ENCODE measurements at places on chromosomes 2 and 18.

- DNase-seq, result no peak
- H3K27me3 ChIP-seq, result peaks cover 10% of the 10 kb centered on the region
- H3K4me3 ChIP-seq, result no peak overlapping the region
- no peaks in the 10 kb centered on the region for H3K36me3 ChIP-seq
These were observed 263.7 kb downstream of the ETAA1 start for GRCh38 chr2:67660871-67661270.

DNA sequence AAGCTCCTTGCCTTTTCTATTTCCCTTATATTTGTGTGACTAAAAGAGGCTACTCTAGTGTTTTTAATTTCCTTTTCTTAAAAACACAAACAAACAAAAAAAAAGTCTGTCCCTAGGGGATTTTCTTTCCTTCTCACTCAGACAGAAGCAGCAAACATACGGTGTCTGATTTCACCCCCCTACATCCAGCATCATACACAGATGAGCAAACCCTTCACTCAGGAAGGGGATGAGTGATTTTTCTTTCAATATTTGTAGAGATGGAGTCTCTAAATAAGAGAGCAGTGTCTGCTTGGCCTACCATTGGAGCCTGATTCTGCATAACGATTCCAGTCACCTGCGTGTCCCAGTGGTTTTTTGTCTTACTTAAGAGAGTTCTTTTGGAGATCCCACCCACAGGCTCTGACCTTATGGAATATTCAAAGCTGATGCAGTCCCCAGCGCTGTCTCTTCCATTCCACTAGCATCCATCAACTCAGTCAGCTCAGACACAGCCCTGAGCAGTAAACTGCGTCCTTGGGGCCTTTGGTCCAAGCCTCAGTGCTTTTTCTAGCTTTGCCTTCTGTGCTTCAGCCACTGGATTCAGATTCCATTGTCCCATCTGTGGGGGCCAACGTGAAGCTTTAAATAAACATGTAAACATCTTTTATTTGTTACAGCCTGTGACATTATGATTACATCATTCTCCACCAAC is 52.6 kb upstream of the TPO start:
- peaks cover 1% of the 10 kb centered on the region for H3K36me3 ChIP-seq
- no peak for DNase-seq
- H3K4me3 ChIP-seq, result no peak overlapping the region
- no peaks in the 10 kb centered on the region for H3K4me1 ChIP-seq

- peaks cover 65% of the 10 kb centered on the region for H3K27me3 ChIP-seq
- no peak for DNase-seq
- no peak overlapping the region for H3K4me3 ChIP-seq
- H3K27ac ChIP-seq, result no peak overlapping the region
- no peaks in the 10 kb centered on the region for H3K4me1 ChIP-seq
- no peaks in the 10 kb centered on the region for H3K36me3 ChIP-seq
These were observed 126.2 kb upstream of the ZNF516 start for GRCh38 chr18:76621226-76621625.

DNA sequence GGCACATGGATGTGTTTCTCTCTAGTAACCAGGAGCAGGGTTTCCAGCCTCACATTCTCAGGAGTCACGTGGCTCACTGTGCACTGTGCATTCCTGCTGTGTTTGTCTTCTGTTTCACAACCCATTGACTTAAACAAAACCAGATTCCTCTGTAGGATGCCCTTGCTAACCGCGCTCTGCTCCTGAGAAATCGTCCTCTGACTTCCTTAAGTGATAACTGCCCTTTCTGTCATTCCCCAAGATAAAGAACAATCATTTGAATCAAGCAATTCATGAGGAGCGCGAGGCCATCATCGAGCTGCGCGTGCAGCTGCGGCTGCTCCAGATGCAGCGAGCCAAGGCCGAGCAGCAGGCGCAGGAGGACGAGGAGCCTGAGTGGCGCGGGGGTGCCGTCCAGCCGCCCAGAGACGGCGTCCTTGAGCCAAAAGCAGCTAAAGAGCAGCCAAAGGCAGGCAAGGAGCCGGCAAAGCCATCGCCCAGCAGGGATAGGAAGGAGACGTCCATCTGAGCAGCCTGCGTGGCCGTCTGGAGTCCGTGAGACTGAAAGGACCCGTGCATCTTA is 60.2 kb downstream of the RALBP1 start:
- DNase-seq, result no peak
- no peak overlapping the region for H3K4me3 ChIP-seq
- H3K27ac ChIP-seq, result no peak overlapping the region
- peaks cover 16% of the 10 kb centered on the region for H3K36me3 ChIP-seq

DNA sequence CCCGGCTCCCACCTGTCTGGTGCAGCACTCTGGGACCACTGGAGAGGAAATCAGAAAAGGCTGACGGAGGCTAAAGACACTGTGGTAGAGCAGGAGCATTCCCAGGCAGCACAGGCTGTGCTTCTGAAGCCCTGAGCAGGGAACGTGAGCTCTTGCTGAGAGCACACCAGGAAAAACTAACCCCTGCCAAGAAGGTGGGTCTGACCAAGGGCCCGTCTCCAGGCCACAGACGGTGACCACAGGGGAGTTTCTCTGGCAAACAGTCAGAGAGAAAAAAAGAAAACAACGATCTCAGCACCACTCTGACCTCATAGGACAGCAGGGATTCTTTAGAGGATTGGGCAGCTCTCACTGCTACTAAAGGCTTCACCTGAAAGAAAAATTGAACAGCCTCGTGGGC is 201.4 kb downstream of the AFF3 start:
- no peak overlapping the region for H3K27ac ChIP-seq
- no peak overlapping the region for H3K4me3 ChIP-seq
- H3K4me1 ChIP-seq, result no peaks in the 10 kb centered on the region
- DNase-seq, result no peak
